NCI-H1048 (cell line): ENCODE measurements at places on chromosomes 5 and 9.

GRCh38 chr5:150313501-150313900, 10.8 kb upstream of the ARSI start:
- no peak for DNase-seq

- DNase-seq = no peak
Measured at GRCh38 chr9:445033-445432, 230.4 kb downstream of the DOCK8 start.

DNA sequence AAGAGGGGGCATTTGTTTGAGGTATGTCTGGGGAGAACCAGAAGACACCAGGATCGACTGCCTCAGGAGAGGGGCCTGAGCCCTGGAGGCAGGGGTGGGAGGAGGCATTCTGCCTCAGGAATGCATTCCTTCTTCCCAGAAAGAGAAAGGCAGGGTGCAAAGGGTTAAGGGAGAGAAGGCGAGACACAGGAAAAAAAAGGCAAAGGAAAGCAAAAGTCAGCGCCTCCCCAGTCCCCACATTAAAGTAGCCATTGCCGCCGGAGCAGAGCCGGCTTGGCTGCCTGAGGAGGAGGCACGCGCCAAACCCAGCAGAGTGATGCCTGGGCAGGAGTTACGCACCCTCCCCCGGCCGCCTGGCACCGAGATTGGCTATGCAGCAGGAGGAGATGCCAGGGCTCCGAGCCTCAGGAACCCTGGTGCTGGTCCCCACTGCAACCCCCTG, 123.8 kb upstream of the PHYKPL start:
- DNase-seq = no peak

GRCh38 chr5:126808521-126808988, 31.6 kb downstream of the LMNB1 start:
- no peak for DNase-seq

GRCh38 chr5:17763301-17763700, 129.0 kb downstream of the TAF11L14 start:
- no peak for DNase-seq

- no peak for DNase-seq
Measured at GRCh38 chr5:54927097-54927746, 58.2 kb downstream of the ESM1 start.

DNA sequence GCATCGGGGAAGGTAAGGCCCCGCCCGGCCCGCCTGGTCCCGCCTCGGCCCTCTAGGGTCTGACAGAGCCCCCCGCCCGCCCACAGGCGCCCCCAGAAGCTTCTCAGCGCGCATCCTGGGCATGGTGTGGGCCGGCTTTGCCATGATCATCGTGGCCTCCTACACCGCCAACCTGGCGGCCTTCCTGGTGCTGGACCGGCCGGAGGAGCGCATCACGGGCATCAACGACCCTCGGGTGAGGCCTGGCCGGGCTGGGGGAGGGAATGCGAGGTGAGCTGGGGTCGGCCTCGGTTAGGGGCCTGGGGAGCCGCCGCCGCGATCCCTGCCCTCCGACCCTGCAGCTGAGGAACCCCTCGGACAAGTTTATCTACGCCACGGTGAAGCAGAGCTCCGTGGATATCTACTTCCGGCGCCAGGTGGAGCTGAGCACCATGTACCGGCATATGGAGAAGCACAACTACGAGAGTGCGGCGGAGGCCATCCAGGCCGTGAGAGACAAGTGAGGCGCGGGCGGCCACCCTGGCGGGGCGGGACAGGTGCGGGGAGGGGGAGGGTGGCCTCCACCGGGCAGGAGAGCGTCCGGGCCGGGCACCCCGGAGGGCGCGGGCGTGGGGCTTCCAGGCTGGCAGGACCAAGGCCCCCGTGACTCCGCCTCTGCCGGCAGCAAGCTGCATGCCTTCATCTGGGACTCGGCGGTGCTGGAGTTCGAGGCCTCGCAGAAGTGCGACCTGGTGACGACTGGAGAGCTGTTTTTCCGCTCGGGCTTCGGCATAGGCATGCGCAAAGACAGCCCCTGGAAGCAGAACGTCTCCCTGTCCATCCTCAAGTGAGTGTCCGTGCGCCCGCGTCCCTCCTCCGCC, 7.1 kb downstream of the LRRC26 start:
- DNase-seq = no peak

GRCh38 chr5:104646416-104646815, 1083.8 kb upstream of the NUDT12 start:
- DNase-seq = no peak

DNA sequence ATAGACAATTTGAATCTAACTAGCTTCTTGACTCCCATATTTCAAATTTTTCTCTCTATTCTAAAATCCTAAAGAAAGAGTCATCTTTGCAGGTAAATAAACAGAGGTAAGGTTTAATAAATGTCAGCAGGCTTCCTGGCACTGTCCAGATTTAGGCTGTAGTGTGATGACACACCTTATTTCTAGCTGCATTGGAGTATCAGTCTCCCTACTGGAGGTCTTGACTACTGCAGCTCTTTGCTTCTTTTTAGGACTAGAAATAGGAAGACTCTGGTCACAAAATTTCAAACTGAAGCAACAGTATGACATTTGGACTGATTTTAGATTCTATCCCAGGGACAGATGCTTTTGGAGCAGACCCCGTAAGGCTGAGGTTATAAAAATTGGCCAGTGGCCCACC, 40.7 kb upstream of the PPP3R2 start:
- no peak for DNase-seq

DNA sequence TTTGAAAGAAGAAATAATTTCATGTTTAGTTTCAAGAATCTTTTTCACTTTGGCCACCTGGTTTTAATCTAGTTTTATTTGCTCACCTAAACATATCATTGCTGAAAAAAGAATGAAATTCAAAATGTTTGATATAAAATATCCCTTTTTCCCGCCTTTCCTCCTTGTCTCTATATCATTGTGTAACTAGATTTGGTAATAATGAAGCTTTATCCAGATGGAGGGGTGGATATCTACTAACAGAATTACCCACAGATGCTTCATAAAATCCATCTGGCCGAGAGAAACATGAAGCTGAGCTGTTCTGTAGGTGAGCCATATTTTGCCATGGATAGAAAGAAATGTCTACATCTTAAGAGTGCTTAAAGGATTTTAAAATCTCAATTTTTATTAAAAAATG, 214.7 kb downstream of the ICE1 start:
- DNase-seq = no peak

GRCh38 chr9:69753830-69754229, 6.0 kb downstream of the PTAR1 start:
- DNase-seq = no peak

GRCh38 chr9:109248133-109248581, 72.7 kb downstream of the EPB41L4B start:
- DNase-seq = no peak

GRCh38 chr9:114908805-114909448, 21.5 kb downstream of the TNFSF8 start:
- DNase-seq = no peak

DNA sequence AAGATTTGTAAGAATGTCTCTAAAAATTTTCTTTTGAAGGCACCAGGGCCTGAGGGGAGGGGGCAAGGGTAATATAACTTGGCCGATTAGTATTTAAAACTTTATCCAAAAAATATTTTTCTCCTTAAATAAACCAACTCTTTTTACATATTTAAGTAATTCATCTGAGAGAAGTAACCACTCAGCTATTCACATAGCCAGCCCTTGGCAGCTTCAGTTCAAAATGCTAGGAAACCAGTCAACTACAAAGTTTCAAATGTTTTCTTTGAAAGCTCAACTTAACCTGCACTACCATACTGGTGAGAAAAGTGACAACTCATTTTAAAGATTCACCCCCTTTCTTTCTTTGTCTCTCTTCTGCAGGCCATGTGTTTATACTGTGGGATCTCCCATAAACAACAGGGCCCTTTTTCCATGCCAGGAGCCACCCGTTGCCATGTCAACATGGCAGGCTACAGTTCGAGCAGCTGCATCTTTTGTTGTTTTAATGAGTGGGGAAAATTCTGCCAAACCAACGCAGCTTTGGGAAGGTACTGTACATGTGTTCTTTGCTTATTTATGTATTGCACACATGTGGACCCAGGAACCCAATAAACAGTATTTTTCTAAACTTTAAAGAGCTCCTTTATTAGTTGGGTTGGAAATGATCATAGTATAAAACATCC, 46.3 kb downstream of the AOPEP start:
- no peak for DNase-seq

- no peak for DNase-seq
Measured at GRCh38 chr5:66179297-66180051, 35.4 kb downstream of the SREK1 start.

DNA sequence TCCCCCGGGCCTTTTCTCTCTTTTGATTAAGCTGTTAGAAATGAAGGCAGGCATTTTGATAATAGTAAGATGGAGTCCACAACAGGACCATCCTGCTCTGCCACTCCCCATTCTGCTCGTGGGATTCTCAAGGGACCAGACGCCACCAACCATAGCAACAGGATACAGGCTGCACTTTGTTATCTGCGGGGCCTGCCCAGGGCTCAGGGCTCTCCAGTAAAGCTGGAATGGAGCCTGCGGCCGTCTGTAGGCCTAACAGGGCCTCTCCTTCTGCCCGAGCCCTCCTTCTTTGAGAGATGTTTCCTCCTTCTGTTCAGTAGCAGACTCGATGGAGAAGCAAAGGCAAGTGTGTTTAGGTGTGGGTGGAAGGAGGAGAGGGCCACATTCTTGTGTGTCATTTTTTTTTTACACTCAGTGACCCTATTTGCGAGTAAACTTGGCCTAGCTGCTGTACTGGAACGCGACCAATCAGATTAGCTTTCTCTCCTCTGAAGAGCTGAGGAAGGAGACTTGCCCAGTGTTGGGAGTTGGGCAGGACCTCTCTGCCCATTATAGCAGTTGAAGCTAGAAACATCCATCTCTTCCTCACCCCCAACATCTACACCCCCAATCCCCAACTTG, 8.9 kb upstream of the EPB41L4B start:
- no peak for DNase-seq

DNA sequence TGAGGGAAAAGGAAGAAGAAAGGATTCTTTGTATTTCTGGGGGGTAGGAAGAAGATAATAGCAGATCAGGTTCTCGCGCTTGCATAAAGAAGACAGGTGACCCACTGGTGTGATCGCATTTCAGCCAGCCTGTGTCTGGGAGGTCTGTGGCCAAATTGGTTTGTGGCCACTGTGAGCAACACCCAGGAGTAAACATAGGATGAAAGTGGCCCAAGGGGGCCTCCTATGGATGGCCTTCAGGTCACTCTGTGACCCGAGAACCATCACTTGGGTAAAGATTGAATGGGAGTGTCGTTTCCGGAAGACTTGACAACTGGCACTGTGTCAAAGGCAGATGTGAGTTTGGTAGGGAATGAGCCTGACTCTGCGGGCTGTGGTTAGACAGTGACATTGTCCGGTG, 34.2 kb downstream of the RAI14 start:
- DNase-seq = no peak

DNA sequence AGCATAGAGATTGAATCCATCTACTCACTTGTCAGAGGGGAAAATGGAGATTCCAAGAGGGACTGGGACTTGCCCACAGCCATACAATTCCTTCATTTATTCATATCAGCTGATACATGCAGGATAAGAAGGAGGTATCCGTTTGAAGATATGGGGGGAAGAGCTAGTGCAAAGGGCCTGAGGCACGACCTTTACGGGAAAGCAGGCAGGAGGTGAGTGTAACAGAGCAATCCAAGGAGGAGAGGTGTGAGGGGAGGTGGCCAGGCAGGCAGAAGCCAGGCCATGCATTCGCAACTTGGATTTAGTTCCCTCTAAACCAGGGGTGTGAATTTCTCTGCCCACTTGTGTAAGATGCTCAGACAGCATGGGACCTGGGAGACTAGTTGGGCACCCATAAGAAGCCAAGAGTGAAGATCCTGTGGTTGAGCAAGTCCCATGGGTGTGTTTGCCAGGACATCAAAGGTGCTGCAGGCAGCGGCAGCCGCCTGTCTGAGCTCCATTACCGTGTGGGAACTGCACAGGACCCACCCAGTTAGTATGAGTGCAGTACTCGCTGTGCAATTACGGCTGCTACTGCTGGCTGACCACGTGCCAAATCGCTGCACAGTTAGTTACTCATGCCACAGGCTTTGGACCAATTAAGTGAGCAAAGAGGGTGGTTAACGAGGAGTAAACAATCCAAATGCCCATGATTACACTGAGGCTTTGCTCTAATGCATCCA, 31.4 kb upstream of the FAT2 start:
- no peak for DNase-seq

DNA sequence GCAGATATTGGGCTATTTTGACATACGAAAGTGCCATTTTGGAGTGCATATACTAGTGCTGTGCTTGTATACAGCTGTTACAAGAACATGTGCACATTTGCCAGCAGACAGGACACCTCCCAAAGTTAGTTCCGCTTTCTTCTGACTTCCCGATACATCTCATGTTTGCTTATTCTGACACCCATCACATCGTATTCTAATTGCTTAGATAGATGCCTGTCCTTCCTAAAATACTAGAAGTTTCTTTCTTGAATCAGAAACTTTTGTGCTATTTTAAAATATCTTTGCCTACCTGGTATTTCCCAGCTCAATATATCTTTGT, 177.8 kb downstream of the TTLL11 start:
- DNase-seq = no peak

DNA sequence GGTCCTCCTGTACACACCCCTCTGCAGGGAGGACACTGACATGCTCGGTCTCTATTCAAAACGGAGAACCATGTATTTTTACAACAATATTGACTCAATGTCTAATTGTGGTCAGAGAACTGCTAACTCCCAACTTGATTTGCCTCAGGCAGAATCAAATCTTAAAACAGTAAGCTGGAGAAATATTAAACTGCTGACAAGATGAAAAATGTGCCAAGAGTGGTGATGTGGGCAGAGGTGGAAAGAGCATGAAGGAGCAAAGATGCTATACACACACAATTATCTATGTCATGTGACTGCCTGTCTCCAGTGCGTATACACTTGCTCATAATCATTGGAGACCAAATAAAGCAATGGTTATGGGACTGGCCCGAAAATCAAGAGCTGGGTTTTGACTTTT, 556.1 kb upstream of the ZNF608 start:
- no peak for DNase-seq
